Karpas-422 (cell line): ENCODE measurements at places on chromosomes 1 and 21.

DNA sequence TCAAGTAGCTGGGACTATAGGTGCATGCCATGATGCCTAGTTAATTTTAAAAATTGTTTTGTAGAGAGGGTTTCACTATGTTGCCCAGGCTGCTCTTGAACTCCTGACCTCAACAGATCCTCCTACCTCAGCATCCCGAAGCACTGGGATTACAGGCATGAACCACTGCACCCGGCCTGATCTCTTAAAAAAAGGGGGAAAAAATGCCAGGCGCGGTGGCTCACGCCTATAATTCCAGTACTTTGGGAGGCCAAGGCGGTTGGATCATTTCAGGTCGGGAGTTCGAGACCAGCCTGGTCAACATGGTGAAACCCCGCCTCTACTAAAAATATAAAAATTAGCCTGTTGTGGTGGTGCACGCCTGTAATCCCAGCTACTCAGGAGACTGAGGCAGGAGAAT, 13.2 kb downstream of the AVPR1B start:
- DNase-seq = no peak

DNA sequence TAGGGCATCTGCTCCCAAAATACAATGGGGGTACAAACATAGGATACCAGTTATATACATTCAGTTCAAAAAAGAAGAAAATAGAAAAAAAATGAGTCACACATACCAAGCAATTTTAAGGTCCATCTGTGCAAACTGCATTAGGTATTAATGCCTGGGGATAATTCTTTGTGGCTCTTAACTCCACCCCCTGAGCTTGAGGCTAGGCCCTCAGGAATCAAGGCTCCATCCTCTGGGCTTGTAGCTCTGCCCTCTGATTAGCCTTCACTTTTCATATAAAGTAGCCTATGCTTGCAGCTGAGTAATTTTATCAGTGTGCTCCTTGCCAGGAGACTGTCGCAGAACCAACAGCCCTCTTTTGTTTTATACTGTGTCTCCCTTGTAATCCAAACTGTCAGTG, 69.9 kb upstream of the BACE2 start:
- no peak for DNase-seq

- no peak for DNase-seq
Measured at GRCh38 chr1:225482421-225482950, 54.6 kb upstream of the LBR start.

GRCh38 chr1:65471213-65471833, 50.9 kb downstream of the LEPR start:
- DNase-seq = no peak

- no peak for DNase-seq
Measured at GRCh38 chr1:87358219-87358618, 29.5 kb downstream of the LMO4 start.

DNA sequence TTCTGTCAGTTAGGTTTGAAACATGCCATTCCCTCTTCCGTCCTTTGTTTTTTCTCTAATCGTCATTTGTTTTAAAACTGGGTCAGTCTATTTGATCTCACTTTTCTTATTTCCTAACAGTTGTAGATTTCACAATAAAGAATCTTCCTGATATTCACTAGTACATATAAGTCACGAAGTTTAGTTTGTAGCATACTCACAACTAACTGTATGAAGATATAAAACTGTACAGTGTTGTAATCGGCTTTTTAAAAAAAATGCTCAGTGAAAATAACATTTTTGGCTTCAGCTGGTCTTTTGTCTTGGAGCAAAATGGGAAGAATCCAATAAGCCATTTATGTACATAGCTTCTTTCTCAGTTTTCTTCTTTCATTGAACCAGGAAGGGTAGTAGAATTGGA, 78.3 kb downstream of the NCAM2 start:
- no peak for DNase-seq
